Stimulated activated CD8-positive, alpha-beta memory T cell treated with anti-CD3 and anti-CD28 coated beads, Interleukin-4, amount 100 ng/mL, for 4 hours (primary cell): ENCODE measurements at places on chromosomes 5 and 9.

DNA sequence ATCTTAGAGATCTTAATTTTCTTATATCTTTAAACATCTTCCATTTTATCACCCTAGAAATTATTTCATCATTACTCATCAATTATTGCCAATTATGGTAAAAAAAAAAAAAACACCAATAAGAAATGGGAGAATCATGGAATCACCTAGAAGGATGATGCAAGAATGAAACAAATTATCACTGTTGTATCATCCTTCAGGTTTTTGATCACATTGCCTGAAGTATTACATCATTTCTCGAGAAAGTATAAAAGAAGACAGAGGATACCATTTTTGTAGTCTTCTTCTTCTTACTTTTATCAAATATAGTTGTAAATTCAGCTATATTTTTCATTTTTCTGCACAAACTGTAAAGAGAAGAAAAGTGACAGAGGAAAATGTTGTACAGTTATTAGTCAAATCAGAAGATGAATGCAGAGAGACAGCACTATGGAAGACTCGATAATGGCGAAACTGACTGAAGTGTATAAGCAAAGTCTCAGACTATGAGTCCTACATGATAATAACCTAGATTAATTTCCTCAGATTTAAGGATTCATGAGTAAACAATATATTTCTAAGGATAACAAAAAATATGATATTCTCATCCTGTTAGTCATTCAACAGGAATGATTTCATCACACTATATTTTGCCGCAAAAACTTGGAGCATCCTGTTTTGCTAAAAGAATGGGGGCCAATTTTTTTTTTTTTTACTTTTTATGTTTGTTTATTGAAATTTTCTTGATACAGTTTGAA is 5.9 kb upstream of the STC2 start:
- no peak for DNase-seq

DNA sequence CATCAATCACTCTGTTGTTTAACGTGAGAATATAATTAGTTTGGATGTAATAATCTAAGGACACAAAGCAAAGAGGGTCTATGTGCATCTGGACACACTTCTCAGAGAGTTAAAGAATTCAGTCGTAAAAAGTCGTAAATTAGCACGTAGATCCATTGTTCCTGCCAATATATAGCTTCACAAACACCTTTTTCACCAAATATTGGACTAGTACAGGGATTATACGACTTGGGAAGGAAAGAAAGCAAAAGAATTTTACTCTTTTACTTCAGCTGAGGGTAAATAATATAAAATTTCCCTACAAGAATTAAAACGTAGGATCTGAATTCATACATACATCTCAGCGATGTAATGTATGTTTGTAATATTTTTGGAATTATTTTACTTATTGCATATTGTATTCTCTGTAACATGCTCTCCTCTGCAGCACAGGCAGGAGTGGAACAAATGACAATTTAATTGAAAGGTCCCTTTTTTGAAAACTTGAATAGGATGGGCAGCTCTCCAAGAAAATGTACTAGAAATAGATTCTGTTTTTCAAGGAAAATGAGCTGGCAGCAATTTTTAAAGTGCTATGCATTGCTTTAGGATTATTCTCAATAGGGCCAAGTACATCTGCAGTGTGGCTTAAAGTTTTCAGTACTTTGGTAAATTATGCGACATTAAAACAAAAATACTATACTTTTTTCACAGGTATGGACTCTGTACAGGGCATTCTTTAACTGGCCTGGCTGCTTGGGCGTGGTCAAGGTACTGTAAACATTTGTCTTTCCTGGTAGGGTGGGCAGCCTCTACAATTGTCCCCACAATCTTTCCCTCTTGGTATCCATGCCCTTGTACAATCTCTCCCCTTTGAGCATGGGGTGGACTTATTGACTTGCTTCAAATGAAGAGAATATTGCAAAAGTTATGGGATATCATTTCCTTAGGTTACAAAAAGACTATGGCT is 39.7 kb upstream of the HSD17B4 start:
- no peak for DNase-seq

GRCh38 chr5:45609661-45610060 is 86.5 kb downstream of the HCN1 start:
- no peak for DNase-seq

- DNase-seq, result no peak
These were observed 8.2 kb upstream of the SLC44A1 start for GRCh38 chr9:105236261-105236660.

DNA sequence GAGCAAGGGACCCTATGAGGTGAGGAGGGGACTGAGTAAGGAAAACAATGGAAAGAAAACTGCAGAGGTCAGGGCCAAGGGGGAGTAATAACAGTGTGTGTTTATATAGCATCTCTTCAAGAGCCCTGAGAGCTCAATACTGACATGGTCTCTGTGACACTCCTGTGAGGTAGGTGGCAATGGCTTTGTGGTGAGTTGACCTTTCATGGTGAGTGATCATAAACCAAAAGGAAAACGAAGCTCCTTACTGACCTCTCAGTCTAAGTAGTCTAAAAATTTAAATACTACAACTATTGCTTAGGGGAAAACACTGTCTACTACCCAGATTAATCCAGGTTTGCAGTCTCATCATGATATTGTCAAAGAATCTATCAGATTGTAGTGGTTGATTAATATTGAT is 130.9 kb downstream of the SNCAIP start:
- no peak for DNase-seq

DNA sequence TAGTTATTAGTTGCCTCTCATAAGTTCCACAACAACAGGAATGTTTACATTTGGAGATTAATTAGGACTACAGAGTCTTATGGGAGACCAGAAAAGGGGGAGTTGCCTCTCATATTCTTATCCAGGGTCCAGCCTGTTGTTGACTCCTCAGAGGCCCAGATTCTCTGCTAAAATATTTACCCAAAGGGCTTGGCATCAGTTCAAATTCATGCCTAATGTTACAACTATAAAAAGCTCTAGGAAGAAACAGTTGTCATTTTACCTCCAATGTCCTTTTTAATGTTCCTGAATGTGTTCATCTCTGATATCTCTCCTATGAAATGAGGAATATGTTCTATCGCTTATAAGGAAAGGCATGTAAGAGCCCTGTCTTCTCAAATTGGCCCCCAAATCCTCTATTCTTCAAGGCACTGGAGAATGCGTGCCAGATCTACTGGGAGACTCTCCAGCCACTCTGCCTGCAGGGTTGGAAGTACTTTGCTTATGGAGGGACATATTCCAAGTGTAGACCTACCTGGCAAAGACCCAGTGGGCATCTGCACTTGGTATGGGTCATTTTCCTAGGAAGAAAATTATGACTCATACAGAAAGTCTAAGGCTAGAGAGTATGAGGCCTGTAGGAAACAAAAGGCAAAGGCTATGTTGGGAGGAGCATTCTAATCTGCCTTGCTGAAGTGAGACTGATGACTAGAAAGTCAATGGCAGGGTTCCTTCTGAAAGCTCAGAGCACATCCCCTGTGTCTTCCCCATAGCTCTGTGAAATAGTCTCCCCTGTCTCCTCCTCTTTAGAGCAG is 192.6 kb downstream of the ESM1 start:
- DNase-seq, result no peak

- DNase-seq, result no peak
These were observed 260.8 kb downstream of the FAM114A2 start for GRCh38 chr5:153777681-153778581.

- no peak for DNase-seq
These were observed 309.3 kb upstream of the SEMA6A start for GRCh38 chr5:116883875-116884274.

DNA sequence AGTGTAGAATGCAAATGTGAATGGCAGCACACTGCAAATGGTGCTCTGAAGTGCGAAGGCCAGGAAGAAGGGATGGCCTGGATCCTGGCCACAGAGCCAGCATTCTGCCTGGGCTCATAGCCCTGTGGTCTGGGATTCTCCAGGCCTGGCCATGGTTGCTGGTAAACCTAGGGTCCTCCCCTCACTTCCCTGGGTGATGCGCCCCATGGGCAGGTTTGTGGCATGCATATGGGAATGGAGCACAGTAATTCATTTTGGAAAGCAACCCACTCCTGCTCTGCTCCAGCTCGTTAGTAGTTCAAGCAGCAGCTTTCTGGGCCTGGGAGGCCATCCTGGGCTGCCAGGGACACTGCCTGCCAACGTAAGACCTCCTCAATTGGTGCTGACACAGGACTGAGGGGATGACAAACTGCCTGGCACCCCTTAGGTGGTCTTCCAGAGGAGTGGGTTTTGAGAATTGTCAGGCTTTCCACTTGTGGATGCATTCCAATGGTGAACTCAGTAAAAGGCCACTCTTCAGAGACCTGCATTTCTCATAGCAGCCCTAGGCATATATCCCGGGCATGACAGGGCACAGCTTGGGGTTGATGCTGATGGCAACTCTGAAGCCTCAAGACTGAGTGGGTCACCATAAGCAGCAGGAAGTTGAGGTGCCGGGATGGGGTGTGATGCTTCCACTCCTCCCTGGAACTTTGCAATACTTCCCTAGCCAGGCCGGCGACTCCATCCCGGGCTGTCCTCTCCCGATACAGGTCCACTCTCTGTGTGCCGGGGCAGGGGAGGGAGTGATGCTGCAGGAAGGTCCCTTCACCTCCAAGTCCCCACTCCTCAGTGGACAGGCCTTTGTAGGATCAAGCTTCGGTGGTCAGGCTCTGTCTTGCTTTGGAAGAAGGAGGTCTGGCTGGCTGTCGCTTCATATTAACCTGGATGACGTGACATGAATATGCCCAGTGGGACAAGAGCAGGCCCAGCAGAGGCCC is 1.2 kb upstream of the SLC25A48 start:
- DNase-seq, result no peak

DNA sequence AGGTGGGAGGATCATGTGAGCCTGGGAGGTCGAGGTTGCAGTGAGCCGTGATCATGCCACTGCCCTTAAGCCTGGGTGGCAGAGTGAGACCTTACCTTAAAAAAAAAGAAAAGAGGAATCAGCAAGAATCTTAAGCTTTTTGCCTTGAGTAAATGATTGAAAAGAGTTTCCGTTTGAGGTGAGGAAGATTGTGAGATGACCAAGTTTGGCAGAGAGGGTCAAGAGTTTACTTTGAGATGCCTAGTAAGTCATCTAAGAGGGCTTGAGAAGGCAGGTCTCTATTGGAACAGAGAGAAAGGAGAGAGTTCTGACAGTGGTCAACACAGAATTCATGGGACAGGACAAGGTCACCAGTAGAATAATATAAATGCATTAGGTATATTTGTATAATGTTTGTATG is 572.1 kb downstream of the TLE4 start:
- DNase-seq, result no peak

DNA sequence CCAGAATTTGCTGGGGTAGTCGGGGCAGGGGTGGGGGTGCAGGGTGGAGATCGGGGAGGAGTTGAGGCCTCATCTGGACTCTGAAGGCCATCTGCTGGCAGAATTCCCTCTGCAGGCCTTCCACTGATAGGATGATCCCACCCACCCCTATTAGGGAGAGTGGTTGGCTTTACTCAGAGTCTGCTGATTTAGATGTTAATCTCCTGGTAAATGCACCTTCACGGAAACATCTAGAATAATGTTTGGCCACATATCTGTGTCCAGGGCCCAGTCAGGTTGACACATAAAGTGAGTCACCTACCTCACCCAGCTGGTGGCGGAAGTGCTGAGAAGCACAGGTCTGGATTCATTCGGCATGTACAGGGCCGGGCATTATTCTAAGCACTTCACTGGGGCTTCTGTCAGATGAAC is 50.0 kb downstream of the DAPK1 start:
- DNase-seq, result no peak

DNA sequence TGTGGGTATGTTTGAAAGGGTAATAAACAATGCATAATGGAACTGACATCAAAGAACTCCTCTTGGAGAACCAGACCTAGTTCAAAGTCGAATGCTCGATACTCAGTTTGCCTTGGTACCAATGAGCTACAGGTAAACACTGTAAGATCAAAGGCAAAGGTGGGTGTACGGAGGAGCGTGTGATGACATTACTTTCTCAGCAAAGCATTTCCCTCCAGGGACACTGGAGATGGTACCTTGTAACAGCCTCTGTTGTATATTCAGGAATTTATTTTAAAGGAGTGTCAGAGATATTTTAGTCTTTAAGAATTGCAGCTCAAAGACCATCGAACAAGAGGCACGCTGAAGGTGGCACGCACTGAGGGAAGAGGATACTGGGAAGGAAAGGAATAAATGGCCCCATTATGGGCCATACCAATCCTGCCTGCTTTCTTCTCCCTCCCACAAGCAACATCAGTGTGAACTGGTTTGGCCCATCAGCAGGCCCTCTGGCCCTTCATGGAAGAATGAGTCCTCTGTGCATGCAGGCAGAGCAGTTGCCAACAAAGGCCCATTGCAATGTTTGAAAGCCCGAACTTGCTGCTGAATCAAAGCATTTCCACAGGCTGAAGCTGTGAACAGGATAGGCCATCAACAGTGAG is 410.2 kb downstream of the ACTL7B start:
- no peak for DNase-seq

DNA sequence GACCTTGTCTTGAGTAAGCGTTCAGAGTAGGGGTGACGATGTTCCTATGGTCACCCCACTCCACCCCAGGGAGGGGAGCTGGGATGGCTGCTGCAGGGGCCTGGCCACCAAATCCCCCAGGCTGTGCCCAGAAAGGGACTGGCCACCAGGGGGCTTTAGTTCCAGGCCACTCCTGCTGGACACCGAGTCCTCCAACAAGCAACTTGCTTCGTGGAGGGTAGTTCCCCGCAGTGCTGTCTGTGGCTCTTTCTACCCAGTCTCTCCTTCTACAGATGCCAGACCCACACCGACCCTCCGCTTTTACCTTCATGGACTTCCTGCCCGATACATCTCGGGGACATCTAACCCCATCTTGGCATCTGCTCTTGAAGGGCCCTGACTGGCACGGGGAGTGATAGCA is 35.7 kb upstream of the GABRP start:
- no peak for DNase-seq

DNA sequence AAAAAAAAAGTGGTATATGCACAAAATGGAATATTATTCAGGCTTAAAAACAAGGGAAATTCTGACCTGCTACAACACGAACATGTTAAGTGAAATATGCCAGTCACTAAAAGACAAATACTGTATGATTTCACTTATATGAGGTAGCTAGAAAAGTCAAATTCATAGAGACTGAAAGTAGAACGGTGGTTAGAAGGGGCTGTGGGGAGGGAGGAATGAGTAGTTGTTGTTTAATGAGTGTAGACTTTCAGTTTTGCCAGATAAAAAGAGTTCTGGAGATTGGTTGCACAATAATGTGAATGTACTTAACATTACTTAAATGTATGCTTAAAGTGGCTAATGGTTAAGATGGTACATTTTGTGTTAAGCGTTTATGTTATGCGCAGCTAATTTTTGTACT is 79.5 kb upstream of the IL12B start:
- DNase-seq, result no peak

DNA sequence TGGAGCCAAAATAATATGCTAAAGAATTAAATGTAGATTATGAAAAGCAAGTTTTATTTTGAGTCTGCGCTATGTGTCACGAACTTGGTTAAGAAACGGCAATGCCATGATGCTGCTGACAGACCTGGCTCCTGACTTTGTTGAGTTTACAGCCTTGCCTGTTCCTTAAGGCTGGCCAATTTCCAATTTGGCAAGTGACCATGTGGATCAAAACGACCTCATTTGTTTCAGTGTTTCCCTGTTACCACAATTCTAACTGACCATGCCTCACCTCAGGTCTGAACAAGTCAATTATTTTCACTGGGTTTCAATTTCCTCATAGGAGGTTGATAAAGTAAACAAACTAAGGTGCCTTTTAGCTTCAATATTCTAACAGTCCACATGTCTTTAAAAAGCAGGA is 461.4 kb downstream of the ZNF608 start:
- DNase-seq, result no peak

GRCh38 chr5:14706615-14707021 is 42.1 kb downstream of the OTULIN start:
- DNase-seq, result no peak

- no peak for DNase-seq
These were observed at the start of gene DMRTA1 for GRCh38 chr9:22446589-22446949. TSS of gene DMRTA1 (plus strand) at chr9:22446824. CDS start at chr9:22447066, 242 bp downstream.
